Uterus (tissue), 4 donors: ENCODE measurements at places on chromosomes 16 and 17.

DNA sequence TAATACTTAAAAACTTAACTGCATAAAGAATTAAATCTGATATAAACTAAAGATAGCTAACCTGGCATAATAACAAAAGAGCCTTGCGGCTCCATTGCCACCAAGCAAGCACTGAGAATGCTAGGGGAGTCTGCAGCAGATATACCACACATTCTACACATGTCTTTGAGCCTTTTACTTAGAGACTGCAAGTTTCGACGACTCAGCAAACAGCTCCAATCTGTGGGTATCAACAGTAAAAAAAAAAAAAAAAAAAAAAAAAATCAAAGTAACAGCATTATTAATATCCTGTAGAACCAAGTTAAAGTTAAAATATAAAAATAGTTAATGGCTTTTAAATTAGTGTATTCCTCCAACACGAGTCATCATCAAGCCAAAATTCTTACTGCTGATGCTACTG lies 27.8 kb upstream of the INTS2 start:
- no peak for DNase-seq

- DNase-seq, result no peak
Observed at GRCh38 chr17:8799570-8800212, 526 bp upstream of the MFSD6L start.

GRCh38 chr16:69037373-69038160 lies 67.9 kb upstream of the HAS3 start:
- no peak for DNase-seq

DNA sequence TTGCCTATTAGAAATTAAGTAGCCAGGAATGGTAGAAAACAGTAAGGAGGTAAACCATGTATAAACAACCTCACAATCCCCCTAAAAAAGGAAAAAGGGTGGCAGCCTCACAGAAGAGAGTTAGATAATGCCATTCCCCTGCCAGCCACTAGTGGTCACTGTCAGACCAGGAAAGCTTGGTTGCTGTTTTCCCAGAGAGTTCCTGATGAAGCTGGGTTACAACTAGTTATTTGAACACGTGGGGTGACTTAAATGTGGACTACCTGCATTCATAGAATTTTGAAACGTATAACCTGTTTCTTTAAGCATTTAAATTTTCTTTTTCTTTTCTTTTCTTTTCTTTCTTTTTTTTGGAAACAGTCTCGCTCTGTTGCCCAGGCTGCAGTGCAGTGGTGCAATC lies 5.8 kb downstream of the GPRC5C start:
- DNase-seq, result no peak

DNA sequence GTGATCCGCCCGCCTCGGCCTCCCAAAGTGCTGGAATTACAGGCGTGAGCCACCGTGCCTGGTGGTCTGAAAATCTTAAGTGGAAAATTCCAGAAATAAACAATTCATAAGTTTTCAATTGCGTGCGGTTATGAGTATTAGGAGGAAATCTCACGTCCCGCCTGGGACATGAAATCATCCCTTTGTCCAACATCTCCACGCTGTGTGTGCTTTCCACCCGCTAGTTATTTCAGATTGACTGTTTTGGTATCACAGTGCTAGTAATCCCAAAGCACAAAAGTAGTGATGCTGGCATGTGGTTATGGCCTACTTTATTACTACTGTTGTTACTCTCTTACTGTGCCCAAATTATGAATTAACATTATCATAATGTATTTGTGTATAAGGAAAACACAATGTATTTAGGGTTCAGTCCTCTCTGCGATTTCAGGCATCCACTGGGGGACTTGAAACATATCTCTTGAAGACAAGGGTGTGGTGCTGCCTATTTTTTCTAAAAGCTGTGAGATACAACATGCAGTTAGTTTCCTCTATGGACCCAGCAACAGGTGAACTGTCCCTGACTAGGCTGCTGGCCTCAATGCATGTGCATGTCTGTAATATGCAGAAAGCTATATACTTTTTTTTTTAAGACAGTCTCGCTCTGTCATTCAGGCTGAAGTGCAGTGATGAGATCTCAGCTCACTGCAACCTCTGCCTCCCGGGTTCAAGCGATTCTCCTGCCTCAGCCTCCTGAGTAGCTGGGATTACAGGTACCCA lies 32.3 kb downstream of the SLC47A1 start:
- no peak for DNase-seq

DNA sequence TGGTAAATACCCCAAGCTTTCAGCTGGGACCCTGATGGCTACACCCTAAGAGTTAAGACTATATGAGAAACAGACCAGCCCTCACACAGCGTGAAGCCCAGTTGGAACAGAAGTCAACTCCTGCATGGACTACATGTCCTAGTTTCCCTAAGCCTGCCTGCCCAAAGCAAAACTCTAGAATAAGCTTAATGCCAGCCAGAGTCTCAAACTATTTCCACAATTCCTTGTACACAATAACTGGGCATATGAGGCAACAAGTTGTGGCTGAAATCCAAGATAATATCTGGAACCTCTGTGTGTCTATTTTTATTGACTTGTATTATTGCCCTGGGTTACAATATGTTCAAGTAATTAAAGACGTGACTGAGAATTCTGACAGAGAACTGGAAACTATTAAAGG lies 19.4 kb downstream of the MYH10 start:
- DNase-seq, result no peak

GRCh38 chr17:77177002-77177741 lies 36.4 kb downstream of the SEC14L1 start:
- DNase-seq, result no peak

GRCh38 chr17:2383628-2384167 lies 17.2 kb downstream of the MNT start:
- no peak for DNase-seq

DNA sequence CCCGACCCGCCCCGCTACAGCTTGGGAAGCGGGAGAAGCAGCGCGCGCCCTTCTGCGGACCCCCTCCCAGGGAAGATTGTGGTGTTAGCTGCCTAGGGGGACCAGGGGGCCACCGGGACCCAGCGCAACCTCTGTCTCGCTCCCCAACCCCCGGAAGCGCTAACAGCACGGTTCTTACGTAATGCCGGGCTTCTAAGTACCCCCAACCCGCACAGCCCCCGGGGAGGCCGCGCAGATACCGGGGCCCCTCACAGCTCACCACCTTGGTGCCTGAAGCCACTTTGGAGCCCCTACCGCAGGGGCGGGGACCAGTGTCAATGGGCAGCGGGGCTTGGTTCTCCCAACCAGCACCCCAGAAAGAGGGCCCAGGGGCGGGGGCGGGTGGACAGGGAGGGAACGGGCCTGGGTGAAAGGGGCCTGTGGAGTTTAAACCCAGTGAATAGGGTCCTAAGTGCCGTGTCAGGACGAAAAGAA lies 348 bp downstream of the MPP2 start:
- peak; percentile 27 for DNase-seq

DNA sequence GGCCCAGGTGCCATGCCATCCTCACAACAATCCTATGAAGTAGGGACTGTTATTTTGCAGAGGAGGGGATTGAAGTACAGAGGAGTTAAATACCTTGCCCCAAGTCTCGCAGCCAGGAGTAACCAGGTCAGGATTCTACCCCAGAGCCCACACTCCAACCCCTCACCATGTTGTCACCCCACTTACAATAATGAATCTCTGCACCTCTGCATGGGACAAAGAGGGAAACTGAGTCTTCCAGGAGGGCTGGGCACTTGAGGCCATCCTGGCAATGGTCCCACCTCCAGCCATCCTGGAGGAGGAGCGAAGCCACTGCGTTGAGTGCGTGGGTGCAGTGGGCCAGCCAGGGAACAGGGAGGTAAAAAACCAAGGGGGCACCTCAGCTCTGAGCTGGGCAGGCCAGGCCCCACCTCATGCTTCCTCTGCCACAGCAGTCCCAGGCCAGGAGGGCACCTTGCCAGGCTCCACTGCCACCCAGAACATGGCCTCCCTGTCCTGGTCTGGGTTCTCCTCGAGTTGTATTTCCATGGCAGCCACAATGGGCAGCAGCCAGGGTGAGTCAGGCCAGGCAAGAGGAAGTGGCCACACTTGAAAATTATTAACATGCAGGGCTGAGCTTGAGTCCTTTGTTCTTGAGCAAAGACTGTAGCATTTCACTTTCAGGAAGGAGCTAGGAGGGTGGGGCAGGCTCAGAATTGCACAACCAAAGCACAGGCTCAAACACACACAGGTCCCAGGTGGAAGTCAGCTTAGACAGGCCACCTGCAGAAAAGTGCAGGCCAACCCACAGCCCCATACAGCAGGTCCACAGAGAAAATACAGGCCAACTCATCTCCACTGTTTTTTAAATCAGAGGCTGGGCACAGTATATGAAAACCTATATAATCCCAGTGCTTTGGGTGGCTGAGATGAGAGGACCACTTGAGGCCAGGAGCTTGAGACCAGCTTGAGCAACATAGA lies 52.1 kb downstream of the CUEDC1 start:
- DNase-seq, result peak; percentile 68

DNA sequence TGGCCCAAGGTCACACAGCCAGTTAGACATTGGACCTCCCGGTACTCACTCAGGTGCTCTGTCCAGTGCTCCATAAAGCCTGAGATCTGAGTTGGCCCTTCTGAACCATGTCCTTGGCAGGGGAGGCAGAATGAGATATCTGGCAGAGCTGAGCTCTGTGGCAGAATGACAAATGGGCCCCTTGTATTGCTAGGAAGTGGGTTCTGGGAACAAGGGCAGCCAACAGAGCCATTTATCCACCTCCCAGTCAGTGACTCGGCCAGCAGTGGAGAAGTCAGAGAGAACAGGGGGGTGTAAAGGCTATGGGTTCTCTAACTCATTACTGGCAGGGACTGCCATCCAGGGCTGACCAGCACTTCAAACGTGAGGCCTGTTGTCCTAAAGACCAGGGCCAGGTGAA lies 117.1 kb upstream of the NLRP1 start:
- DNase-seq, result no peak

DNA sequence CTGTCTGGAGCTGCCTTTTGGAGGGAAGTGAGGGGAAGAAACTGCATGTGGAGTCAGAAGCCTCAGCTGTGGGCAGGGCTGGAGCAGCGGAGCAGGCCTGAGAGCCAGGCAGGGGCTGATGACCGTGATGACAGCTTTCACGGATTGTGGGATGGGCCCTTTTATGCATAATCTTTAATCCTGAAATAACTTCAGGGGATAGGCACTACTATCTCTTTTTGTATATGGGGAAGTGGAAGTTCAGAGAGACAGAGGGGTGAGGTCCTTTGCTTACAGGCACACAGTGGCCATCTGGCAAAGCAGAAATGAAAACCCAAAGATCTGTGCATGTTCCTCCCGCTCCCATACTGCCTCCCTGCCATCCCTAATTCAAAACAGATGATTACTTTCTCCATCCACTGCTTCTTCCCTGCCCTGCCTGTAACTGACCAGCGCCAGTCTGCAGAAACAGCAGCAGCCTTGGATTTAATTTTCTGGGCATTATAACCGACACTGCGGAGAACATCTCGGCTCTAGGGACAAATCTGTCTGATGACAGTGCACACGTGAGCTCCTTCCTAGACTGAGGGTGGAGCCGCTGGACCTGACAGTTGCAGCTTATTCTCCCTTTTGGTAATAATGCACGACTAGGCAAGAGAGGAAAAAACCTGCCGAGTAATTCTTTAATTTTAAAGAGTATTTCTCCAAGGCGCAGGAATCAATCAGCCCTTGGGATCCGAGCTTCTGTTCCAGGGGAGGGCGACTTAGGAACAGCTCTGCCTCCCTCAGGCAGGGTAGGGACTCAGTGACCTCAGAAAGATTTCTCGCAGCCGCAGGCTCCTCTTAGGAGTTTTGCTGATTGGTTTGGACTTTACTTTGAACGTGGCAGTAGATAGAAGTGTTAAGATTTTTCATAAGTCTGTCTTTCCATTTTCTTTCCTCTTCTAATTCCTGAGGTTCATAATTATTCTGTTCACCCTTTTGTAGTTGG lies 95.4 kb downstream of the UTP18 start:
- DNase-seq, result no peak

- no peak for DNase-seq
Observed at GRCh38 chr17:57271821-57272220, 15.5 kb downstream of the MSI2 start.

DNA sequence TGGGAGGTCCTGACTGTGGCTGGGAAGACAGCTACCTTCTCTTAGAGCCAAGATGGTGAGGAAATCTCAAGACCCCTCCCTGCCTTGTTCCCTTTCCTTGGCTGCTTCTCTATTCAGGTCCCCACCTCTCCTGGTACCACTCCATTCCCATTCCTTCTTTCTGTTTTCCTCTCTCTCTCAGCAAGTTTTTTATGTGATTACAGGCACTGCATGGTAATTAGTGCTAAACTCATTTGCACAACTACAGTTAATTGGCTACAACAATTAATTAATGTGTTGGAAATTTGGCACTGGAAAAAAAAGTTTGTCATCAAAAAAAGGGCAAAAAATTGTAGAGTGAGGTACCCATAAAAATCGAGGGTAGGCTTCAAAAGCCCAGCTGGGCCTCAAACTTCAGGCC lies 45.3 kb downstream of the NEUROD2 start:
- no peak for DNase-seq

GRCh38 chr17:42791948-42792347 lies 6.6 kb downstream of the COA3 start:
- no peak for DNase-seq

GRCh38 chr17:49434821-49435670 lies 20.4 kb upstream of the PHB1 start:
- peak; percentile 37 for DNase-seq

DNA sequence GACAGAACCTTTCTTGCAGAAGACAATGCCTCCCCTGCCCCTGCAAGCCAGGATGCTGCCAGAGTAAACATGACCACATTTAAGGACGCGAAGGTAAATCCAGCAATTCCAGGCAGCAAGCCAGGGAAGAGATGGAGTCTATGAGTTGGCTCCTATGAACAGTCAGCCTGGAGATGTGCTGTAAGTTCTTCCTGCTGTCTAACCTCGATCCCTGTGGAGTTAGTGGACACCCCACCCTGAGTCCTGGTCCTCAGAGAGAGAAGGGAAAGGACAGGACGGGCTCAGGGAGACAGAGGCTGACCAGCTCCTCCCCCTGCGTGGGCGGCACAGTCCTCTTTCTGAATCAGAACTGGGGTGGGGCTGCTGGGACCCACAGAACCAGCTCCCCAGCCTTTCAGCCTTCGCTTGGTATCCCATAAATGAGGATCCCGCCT lies 24.9 kb downstream of the CDC42EP4 start:
- no peak for DNase-seq

- DNase-seq, result no peak
Observed at GRCh38 chr17:69773081-69773480, 301.9 kb upstream of the KCNJ16 start.

- DNase-seq, result no peak
Observed at GRCh38 chr17:55237268-55237667, 27.5 kb upstream of the HLF start.

DNA sequence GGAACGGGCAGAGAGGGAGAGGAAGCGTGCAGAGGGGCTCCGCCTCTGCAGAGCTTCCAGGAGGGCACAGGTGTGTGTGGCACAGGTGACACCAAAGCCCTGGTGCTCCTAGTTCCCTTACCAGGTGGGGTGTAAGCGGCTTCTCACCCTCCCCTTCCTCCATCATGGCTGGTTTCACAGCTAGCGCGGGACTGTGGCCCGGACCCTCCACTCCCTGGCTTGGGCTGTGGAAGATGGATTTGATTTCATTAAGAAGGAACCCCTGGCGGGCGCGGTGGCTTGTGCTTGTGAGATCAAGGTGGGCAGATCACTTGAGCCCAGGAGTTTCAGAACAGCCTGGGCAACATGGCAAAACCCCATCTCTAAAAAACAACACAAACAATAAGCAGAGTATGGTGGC lies 241.2 kb upstream of the GSE1 start:
- DNase-seq, result no peak

- DNase-seq, result no peak
Observed at GRCh38 chr17:6126768-6127167, 56.6 kb downstream of the WSCD1 start.
